ENCODE measurements at places on chromosomes 12 and 14. TPM values are rescaled to one million over a fixed set of nuclear protein-coding genes. Genes with fewer than 3 reads are reported as not detected.

Gene PAPLN
- total RNA-seq, result 2.8 TPM

Gene MYF5
- not detected for total RNA-seq

Gene KRT71
- total RNA-seq, result not detected

Gene NAA30
- 21.4 TPM for total RNA-seq

Gene HSPB8
- total RNA-seq, result 3.5 TPM

Gene SAMD15
- total RNA-seq, result 0.31 TPM

Gene SUSD6
- total RNA-seq, result 98.9 TPM

Gene KERA
- total RNA-seq, result not detected

Gene YLPM1
- total RNA-seq, result 42.7 TPM

Gene FOXG1
- total RNA-seq, result not detected

Gene C3AR1
- total RNA-seq, result 2.1 TPM

Gene SSTR1
- total RNA-seq, result 10.5 TPM

Gene PRH2
- not detected for total RNA-seq

Gene SDSL
- 20.1 TPM for total RNA-seq

Gene ZDHHC22
- total RNA-seq, result not detected

Gene RABGGTA
- 35.0 TPM for total RNA-seq

Gene FGF6
- total RNA-seq, result not detected

Gene ITGB7
- total RNA-seq, result 4.6 TPM

Gene BHLHE41
- 35.4 TPM for total RNA-seq

Gene APEX1
- 93.9 TPM for total RNA-seq

Gene CCDC91
- 20.7 TPM for total RNA-seq

Gene PZP
- total RNA-seq, result 0.12 TPM

Gene RTL1
- not detected for total RNA-seq

Gene SPIC
- total RNA-seq, result not detected

Measured in left colon (tissue), 2 donors.